Central memory CD4-positive, alpha-beta T cell (primary cell): ENCODE measurements at places on chromosomes 2 and 18.

DNA sequence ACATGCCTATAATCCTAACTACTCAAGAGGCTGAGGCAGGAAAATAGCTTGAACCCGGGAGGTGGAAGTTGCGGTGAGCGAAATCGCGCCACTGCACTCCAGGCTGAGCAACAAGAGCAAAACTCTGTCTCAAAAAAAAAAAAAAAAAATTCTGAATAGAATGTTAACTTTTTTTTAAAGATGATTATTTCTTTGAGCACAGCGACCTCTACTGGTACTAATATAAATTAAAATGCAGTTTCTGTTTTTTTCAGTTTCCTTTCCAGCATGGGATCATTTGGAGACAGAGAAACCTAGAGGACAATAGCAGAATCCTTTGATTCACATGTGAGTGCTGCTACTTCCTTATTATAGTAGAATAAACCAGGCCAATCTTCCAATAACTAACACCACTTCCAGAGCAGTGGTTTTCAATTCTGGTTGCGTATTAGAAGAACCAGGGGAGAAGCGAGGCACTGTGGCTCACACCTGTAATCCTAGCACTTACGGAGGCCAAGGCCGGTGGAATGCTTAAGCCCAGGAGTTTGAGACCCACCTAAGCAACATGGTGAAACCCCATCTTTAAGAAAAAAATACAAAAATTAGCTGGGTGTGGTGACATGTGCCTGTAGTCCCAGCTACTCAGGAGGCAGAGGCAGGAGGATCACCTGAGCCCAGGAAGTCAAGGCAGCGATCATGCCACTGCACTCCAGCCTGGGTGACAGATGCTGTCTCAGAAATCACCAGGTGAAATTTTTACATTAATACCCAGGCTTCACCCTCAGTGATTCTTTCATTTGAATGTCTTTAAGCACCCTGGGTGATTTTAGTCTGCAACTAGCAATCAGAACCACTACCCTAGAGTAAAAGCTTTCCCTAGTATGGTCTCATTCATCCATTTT, 10.1 kb downstream of the SRSF7 start:
- DNase-seq = peak; percentile 55

- no peak for DNase-seq
Measured at GRCh38 chr18:79584491-79585394, 94.9 kb upstream of the CTDP1 start.

- no peak for DNase-seq
Measured at GRCh38 chr2:129723277-129724020, 256.0 kb upstream of the RAB6C start.

DNA sequence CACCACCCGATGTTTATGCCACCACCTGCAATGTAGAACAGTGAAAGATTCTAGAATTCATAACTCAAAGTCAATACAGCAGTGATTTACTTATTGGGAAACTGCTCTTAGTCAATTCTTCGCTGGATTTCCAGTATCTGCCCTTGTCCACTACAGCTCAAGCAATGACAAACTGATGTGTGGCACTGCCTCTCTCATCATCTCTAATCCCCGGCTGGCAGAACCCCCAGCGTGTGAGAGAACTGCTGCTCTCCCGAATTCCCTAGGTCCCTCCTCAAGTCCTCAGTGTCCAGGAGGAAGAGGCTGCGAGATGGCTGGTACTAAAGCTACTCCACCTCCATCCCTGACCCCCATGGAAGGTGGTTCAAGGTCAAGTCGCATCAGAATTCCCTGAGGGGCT, 1.6 kb downstream of the TXNL4A start:
- DNase-seq = no peak

GRCh38 chr18:55953326-55953725, 365.3 kb upstream of the TCF4 start:
- DNase-seq = no peak

GRCh38 chr2:143906850-143907249, 613.1 kb downstream of the ZEB2 start:
- no peak for DNase-seq

DNA sequence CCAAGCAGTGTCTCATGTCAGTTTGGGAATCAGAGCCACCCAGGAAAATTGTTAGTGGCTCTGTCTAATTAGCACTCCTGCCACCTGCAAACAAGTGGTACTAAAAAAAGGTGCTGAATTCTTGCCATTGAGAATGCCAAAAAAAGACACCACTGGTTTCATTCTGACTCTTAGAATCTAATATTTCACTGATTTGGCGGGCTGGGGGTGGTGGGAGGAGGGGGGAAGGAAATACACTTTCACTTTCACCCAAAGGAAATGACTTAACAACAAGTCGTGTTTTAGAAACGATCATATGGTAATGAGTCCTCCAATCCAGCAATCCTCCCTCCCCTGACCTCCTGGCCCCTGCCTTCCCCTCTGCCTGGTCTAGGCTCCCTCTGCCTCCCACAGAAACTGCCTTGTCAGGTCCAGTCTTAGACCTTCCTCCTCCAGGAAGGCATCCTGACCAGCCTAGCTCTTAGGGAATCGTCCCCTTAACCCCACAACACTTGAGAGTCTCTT, 4.4 kb upstream of the KLHL29 start:
- DNase-seq = no peak

- no peak for DNase-seq
Measured at GRCh38 chr2:32067549-32067948, 4.2 kb downstream of the SPAST start.

DNA sequence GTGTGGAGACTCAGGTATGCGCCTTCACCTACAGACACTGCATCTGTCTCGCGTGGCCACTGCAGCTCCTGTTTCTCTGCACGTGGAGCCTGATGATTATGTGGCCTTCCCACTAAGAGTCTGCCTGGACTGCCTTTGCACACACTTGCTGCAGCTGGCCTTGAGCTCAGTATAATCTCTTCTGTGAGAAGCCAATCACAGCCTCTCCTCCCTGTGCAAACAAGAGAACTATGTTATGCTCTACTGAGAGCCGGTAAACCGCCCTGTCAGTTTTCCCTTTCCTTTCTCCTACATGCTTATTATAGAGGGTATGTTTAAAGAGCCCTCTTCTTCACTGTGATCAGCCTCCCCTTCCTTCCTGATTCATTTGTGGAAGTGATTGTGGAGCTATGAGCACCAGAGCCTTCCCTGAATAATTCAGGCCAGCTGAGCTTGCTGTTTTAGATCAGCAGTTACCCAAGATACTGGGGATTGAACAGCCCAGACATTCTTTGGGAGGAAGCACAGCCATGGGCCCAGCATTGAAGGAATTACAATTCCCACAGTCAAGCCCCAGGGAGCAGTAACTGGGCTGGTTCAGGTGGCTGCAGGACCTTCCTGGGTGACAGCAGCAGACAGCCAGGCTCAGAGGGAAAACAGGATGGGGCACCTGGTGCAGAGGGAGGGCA, 3.7 kb upstream of the TGFA start:
- DNase-seq = no peak

GRCh38 chr2:23379220-23379695, 5.7 kb upstream of the KLHL29 start:
- DNase-seq = no peak

DNA sequence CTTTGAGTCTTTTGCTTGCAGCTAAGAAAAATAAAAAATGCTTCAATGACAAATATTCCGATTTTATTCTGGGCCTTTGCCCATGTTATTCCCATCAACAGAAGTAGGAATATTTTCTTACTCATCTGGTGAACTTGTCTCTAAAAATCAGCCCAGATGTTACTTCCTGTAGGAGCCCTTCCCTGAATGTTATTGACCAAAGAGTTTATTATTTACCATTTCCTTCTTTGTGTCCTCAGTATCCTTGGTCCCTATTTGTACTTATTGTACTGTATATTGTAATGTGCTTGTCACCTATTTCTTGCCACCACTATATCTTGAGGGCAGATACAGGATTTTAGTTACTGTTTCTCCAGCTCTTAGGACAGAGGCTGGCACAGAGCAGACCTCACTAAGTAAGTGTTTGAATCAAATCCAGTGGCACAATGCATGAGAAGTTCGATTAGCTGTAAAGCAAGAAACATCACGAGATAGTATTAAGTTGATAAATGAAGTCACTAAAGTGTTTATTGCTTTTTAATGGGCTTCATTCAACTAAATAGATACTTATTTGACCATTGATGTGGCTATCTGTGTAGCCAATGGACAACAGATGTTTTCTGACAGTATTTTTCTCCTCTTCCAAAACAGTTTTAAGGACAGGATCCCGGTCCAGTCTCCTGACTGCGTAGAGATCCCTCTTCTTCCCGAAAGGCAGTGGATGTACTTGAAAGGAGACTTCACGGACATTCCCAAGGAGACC, 109.1 kb downstream of the DDX1 start:
- DNase-seq = no peak

DNA sequence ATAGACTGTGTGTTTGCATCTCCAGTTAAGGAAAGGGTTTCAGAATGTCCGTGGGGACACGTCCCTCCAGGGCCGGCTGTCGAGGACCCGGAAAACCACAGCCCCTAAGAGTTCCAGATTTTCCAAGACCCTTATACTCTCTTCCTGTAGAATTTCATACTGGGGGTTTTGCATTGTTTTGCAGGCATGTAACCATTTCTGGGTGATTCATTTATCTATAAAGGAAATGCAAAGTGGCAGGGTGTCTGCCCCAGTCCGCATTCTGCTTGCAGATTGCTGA, 8.5 kb downstream of the SP9 start:
- DNase-seq = no peak

- DNase-seq = no peak
Measured at GRCh38 chr2:69205491-69205890, 181.5 kb downstream of the GFPT1 start.

- DNase-seq = no peak
Measured at GRCh38 chr18:64175432-64175831, 26.5 kb upstream of the LINC00305 start.

DNA sequence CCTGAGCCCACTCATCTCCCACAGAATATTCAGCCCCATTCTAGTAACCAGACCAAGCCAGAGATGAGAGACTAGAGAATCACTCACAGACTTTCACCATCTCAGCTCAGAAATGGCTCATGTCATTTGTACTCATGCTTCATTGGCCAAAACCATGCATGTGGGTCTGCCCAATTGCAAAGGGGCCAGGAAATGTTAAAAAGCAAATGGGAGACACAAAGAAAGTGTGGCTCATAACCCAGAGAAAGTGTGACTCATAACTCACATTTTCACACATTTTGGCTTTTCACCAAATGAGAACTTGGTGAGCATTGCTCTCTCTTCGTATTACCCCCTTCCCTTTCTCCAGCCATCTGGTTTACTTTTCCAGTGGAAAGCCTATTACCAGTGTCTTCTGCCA, 66.2 kb downstream of the MDH1 start:
- no peak for DNase-seq

DNA sequence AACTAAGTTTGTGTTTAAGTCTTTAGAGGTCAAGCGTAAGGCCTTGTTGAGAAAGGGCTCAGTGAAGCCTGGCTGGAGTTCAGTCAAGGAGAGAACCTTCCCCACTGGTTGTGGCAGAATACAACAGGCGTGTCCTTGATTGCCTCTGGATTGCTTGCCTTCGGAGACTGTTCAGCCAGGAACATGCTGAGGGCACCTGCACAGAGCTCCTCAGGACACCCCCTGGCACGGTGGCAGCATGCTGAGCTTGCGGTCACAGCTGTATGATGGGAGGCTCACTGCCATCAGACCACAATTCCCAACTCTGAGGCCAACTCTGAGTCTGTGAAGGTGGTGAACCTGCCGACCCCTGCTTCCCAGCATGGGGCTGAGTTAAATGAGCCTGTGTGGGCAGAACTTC, 130.0 kb downstream of the LPIN1 start:
- no peak for DNase-seq

- no peak for DNase-seq
Measured at GRCh38 chr2:223460209-223460608, 142.0 kb downstream of the SCG2 start.

DNA sequence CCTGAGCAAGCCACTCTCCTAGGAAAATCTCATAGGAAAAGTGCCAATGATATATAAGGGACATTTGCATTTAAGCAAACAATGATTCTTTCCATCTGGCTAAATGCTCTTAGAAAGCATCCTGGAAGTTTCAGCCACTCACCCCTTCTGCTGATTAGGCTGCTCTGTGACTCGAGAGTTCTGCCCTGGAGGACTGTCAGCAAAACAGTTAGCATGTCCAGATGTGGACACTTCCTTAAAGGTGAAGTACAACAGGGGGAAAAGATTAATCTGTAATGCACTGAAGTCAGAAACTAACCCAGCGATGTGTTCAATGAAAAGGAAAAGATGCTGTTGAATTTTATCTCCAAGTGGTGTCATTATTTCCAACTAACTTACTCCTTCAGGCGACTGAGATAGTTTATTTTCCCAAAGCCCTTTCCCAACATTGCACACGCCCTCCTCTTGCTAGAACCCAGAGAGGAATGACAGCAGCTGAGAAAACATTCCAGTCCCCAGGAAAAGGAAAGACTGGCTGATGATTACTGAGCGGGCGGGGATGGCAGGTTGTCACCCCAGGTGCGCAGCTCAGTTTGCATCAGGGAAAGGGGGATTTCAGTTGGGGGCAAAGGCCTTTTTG, 214.0 kb downstream of the SS18 start:
- DNase-seq = no peak

DNA sequence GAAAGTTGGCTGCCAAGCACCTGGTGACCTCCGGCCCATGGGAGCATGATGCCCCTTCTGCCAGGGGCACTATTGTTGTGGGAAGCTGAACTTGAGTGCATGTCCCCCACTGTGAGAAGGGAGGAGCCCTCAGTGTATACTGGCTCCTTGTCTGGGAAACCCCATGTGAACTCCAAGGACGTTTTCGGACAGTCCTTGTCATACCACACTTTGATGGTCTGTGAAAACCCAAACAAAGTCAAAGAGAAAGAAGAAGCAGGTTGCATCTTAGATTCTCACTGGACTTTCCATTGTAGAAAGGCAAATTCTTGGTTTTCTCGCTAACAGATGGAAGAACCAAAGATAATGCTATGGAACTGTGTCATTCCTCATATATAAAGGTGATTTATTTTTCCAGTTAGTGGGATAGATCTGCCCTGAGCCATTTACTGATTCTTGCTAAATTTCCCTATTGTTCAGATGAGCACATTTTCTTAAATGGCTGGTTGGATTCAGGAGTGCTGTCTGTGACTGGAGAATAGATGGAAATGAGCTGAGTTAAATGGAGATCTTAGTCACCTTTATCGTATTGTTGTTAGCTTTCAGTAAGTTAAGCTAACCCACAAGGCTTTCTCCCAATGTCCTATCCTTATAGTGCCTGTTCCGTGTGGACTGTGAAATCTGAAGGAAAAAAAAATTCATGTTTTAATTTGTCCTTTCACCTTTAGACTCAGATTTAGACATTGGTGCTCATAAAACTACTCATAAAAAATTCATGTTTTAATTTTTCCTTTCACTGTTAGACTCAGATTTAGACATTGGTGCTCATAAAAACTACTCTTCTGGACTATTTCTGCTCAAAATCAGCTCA, 166.6 kb downstream of the ACTR3 start:
- DNase-seq = no peak

- DNase-seq = no peak
Measured at GRCh38 chr18:22253156-22253555, 83.8 kb downstream of the GATA6 start.

- DNase-seq = no peak
Measured at GRCh38 chr2:9983401-9984216, 32.1 kb downstream of the GRHL1 start.

GRCh38 chr2:216596236-216596979, 36.8 kb upstream of the IGFBP2 start:
- no peak for DNase-seq
